ENCODE measurements at places on chromosomes 3 and 15.

- peak; percentile 10 for DNase-seq
These were observed 166.9 kb downstream of the DCLK3 start for GRCh38 chr3:36597422-36597821.

GRCh38 chr3:100155128-100155527 lies 40.8 kb upstream of the FILIP1L start:
- DNase-seq = no peak

DNA sequence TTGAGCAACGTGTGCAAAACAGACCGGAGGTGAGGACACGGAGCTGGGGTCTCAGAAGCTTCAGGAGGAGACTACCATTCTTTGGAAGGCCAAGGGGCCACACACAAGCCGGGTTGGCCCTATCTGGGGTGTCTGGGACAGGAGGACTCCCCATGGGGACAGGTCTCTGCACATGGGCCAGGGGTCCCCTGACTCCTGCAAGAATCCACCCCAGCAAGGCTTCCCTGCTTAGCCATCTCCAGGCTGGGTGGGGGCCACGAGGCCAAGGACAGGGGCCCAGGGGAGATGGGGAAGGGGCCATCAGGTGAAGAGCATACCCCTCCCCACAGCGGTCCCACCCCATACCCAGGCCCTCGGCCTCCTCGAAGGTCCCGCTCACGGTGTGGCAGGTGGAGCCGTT lies 38.5 kb downstream of the ADAMTS7 start:
- no peak for DNase-seq

GRCh38 chr3:45126730-45127129 lies 19.4 kb downstream of the CDCP1 start:
- peak; percentile 42 for DNase-seq

DNA sequence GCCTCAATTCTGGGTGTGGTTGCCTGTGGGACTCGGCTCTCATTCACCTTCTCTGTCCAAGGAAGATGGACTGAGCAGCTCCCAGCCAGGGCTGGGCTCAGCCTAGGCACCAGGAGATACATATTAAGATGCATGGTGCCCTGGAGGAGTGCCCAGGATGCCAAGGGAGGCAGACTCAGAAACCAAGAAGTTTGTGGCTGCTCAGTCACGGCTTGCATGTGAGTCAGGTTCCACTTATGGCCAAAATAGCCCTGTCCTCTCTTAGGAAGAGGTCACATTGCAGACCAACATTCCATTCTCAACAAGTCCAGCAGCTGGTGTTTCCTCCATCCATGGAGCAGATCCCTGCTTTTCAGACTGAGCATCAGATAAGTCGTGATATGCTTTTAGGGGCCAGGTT lies 21.8 kb downstream of the CDCP1 start:
- peak; percentile 50 for DNase-seq

DNA sequence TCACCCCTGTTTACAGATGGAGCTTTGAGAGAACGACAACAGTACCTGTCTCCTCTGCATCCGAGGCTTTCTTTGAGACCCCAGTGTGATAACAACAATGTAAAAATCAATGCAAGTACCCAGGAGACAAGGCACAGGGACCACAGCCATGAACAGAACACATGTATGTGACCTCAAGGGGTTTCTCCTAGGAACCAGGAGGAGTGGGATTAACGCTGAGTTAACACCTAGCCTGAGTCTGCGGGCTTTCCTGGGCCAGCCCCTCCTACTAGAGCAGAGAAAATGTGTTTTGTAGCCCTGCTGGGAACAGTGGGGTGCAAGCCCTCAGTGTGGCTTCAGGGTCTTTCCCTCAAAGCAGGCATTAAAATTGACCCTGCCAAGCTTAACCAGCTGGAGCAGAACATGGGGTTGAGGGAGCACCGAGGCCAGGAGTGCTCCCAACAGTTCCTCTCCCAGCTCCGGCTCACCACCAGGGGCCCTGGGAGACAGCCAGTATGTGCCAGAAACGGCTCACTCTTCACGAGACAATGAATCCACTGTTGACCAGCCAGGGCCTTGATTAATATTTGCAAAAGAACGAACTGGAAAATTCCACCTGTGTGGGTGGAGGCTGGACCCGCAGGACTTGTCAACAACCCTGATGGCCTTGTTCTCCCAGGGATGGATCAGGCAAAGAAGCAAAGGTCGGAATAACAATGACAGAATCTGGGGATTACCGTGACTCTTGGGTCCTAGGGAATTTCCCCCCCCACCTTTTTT lies 3.6 kb downstream of the CHDH start:
- no peak for DNase-seq

DNA sequence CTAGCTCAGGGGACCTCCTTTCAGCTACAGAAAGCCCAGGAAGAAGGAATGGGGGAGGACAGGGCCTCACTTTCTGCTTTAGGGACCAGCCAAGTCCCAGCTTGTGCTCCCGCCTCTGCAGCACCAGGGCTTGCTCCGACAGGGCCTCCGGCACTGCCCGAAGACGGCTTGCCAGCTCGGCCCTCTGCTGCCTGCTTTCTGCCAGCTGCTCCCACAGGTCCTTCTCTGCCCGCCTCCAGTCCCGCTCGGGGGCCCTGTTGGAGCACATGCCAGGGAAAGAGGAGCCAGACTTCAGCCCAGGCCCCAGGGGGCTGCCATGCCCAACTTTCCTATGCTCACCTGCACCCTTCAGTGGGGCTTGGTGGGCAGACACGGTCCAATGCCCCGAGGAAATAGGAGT lies 4.3 kb upstream of the CLK3 start:
- DNase-seq = no peak

- no peak for DNase-seq
These were observed 69.1 kb downstream of the SEMA6D start for GRCh38 chr15:47786371-47786770.

- no peak for DNase-seq
These were observed 22.2 kb downstream of the LSM3 start for GRCh38 chr3:14200841-14201240.

DNA sequence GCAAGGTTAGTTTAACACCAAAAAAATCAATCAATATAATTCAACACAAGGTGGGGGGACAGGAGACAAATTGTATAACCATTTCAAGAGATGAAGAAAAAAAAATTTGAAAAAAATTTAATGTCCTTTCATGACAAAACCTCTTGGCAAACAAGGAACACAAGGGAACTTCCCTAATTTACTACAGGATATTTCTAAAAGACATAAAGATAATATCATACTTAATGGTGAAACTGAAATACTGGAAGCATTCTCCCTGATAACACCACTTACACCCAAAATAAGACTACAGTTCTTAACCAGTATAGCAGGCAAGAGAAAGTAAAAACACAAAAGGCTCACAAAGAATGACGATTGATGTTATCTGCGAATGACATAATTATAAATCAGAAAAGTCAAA lies 44.7 kb downstream of the IFT57 start:
- no peak for DNase-seq

DNA sequence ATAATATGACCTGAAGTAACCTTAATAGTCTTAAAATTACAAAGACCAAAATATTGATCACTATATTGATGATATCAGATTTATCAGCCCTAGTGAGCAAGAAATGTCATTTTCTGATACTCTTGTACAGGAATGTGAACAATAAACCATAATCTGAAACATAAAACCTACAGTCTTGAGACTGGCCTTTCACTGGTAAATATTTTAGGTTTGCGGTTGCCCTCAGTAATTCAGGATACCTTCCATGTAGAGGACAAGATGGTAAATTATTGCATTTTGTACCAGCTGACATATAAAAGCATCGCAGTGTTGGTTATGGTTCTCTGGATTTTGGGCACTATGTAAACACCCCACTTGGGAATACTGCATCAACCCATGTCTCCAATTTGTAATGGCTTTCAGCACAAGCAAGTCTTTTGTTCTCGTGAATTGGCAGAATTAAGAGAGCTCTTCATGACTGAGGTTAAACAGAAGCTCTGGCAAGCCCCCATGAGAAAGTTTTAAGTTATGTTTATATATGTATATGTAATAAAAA lies 128.5 kb downstream of the LMLN start:
- no peak for DNase-seq

- no peak for DNase-seq
These were observed 114.6 kb downstream of the TMEM108 start for GRCh38 chr3:133152681-133153220.

GRCh38 chr3:169497567-169498257 lies 165.8 kb downstream of the MECOM start:
- DNase-seq = peak; percentile 25

- no peak for DNase-seq
These were observed 31.8 kb downstream of the XXYLT1 start for GRCh38 chr3:195239121-195239520.

DNA sequence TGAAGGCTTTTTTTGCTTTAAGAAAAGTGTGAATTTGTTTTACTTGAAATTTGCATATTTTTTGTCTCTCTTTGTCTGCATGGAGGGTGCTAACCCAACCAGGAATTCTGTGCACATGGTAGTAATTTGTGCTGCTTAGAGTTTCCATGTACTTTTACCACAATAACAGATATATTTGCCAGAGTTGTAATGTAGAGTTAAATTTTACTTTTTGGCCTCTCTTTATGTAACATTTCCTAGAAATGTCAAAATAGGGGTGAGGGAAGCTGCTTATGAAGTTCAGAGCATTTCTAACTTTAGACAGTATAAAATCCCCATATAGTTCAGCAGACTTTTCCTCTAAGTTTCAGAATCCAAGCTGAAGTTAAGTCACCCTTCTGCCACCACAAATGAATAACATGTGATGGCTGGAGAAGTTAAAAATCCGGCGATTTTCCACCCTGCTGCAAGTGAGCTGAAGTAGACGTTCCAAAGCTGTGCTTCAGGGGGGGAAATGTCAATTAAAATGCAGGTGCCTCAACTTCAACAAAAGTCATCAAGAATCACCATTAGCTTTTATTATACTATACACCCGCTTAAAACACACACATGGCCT lies 385.7 kb upstream of the NR2F2 start:
- no peak for DNase-seq

DNA sequence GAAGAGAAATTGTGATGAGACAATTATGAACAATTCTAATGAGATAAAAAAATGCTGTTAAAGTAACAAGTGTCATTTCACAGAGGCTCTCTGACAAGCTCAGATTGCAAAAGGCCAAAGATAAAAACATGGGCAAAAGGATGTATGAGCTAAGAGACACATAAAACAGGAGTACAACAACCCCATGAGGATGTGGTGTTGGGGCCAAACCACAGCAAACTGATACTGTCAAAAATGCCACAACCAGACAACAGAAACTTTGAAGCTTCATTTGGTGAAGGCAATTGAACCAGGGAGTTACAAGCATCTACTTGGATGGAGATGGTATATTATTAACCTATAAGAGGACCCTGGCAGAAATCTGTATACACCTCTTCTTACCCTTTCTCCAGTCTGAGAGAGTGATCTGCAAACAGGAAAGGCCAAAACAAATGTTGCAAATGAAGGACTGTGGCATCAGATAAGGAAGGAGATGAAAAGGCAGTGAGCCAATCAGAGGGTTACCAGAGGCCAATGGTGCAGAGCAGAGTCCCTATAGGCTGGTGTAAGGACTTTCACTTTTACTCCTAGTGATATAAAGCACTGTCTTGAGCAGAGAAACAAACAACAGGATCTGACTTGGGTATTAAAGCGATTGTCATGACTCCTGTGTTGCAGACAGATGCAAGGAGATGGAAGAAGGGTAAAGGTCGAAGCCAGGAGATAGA lies 659.0 kb downstream of the NTRK3 start:
- no peak for DNase-seq

- no peak for DNase-seq
These were observed 39.2 kb downstream of the CLEC3B start for GRCh38 chr3:45065373-45065720.

- DNase-seq = peak; percentile 45
These were observed 22.0 kb upstream of the DOCK3 start for GRCh38 chr3:50652709-50653108.

DNA sequence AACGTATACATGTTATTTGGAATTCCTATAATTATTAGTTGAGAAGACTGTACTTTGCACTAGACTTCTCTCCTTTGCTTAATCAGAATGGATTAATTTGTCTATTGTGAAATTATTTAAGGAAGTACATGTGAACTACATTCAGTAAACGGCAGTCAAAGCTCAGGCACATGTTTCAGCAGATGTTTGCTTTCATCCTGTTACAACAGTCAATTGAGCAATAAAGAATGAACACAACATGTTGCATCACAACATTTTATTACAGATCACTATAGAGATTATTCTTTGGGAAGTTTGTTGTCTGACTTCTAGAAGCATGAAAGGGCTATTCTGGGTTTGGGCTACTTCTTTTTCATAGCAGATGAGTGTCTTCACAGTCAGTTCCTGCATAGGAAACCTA lies 39.2 kb downstream of the RAB27A start:
- peak; percentile 55 for DNase-seq

GRCh38 chr3:49568965-49569364 lies 14.7 kb downstream of the BSN start:
- no peak for DNase-seq

DNA sequence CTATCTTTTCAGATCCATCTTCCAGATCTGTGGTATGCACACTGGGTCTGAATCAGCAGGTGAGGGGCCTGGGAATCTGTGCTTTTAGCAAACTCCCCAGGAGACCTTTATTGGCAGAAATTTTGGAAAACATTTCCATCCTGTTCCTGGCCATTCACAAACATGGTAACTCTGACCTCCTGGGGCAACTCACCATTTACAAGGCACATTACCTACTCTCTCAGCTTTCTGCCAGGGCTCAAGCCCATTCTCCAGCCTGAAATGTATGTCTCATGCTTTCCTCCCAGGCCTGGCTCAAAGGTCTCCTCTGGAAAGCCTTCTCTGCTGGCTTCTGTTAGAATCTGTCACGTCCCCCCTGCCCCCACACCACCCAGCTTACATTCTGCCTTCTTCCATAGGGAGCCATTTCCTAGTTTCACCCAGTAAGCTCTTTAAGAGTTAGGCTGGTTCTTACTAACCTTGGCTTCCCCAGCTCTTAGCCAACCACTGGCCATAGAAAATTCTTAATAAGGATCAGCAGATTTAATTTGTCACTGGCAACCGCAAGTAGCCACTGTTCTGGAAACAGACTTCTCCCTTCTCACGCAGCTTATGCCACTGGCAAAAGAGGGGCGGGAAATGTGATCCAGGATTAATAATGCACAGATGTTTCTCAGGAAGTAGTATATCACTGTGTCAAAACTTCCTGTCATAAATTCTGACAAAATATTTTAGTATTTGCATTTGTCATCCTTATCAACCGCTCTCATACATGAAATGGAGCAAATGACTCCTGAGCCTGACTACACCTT lies 55.0 kb downstream of the RORA start:
- DNase-seq = no peak

DNA sequence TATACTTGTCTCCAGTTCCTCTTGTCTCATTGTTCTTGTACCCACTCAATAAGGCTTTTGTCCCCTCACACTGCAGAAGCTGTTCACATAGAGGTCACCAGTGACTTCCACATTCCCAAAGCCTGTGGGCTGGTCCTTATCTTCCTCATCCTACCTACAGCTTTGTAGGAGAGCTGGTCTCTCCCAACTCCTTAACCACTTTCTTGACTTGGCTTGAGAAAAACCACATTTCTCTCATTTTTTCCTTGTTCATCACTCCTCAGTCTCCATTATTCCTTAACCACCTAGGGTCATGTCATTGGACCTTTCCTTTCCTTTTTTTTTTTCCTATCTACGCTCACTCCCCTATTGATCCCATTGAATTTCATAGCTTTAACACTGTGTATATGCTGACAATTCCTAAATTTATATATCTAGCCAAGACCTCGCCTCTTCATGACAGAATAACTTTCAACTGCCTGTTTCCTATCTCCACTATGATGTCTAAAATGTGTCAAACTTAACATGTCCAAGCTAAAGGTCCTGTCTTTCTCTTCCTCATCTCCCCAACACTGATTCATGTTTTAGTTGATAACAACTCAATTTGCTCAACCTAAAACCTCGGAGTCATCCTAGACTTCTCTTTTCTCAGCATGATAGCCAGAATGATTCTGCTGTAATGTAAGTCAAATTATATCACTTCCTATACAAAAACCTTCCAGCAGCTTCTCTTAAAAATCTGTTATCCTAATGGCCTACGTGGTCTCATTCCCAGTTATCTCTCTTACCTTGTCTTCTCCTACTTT lies 49.5 kb downstream of the CEP63 start:
- no peak for DNase-seq
